Fibroblast of villous mesenchyme (primary cell): ENCODE measurements at places on chromosomes 6 and 20. TPM values are rescaled to one million over a fixed set of nuclear protein-coding genes. Genes with fewer than 3 reads are reported as not detected.
A peak's percentile ranks its signal among the peaks of the same experiment; 100 is the strongest.

DNA sequence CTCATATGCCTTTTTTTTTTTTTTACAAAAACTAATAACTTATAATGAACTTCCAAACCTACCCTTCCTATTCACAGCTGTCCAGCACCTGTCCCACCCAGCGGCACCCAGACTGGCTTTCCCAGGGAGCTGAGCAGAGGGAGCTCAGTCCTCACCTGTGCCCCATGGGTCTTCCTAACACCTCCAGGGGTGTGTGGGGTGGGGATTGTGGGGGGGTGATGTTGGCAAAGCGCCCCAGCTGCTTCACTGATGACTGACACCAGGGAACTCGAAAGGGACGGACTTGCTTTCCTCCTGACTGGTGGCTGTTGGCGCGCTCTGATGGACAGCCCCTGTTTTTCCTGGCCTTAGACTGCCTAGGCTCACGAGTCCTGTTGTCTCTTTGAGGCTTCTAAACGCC is 14.2 kb upstream of the SYNJ2 start:
- DNase-seq, result no peak

GRCh38 chr6:152348116-152348515 is 289.0 kb downstream of the SYNE1 start:
- DNase-seq, result no peak

DNA sequence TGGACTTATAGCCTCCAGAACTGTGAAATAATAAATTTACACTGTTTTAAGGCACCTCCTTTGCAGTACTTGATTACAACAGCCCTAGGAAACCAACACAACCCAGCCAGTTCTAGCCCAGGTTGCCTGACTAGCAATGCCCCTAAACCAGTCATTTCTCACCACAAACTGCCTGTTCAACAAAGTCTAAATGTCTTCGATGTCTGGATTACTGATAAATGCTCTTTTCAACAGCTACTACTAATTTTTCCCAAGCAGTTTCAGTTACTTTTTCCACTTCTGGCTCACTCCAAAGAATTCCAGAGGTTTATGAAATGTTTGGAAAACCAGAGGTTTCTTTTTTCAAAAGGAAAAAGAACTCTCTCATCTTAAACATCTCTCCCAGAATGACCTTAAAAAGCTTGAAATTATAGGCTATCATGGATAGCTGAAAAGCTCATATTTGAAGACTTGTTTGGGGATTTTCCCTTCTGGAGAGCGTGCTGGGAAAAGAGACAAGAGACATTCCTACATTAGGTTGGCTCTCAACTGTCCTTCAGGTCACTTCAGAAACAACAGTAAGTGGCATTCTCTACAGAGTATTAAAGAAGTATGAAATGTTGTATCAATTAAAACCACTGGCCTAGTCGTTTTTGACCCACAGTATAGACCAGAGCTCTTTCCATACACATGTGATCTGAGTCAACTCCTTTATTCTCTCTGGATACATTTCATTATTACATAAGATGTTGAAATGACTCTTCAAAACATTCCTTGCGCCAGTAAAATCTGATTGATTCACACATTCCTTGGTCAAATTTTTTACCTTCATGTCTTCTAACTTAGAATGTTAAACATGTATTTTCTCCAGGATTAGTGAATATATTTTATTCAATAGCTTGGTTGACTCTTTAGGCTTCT is 265.9 kb downstream of the COL12A1 start:
- DNase-seq, result no peak

- DNase-seq, result no peak
These were observed 6.5 kb upstream of the BPIFB1 start for GRCh38 chr20:33276303-33277113.

- DNase-seq, result peak; percentile 85
These were observed 33.4 kb upstream of the SLC22A1 start for GRCh38 chr6:160088069-160088783.

Gene PTCRA
- not detected in 2 replicates for total RNA-seq

DNA sequence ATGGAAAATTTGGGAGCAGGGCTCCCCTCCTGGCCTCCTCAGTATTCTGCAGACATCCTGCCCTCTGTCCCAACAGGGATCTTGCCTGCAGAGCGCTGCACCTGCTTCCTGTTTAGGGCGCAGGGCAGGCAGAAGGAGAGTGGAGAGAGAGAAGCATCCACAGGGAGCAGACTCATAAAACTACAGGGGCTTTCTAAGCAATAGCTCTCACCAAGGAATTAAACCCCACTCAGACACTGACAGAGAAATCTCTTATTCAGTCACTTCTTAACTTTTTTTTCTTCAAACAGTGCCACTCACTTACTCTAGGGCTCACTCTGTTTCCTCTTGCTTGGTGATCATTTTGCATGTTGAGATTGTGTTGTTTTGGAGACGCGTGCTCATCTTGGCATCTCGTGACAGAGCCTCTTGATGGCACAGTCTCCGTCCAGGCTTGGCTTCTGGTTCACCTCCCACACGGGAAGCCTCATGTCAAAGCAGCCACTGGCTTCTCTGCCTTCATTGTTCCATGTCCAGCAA is 153.1 kb upstream of the INSM1 start:
- DNase-seq, result no peak

GRCh38 chr6:96913621-96914020 is 10.9 kb upstream of the KLHL32 start:
- no peak for DNase-seq

GRCh38 chr6:91566467-91566866 is 979.6 kb upstream of the MAP3K7 start:
- DNase-seq, result peak; percentile 4

Gene TAP1
- total RNA-seq, result 70.5 and 122 TPM in 2 replicates

Gene GJA10
- total RNA-seq, result not detected in 2 replicates

- DNase-seq, result no peak
These were observed 3.8 kb upstream of the SOX18 start for GRCh38 chr20:64052987-64053840.
